Stimulated activated CD4-positive, alpha-beta T cell treated with anti-CD3 and anti-CD28 coated beads, Interleukin-4, amount 100 ng/mL, for 24 hours (primary cell): ENCODE measurements at places on chromosomes 4 and X.

GRCh38 chrX:1153940-1154339 lies 58.5 kb downstream of the CRLF2 start:
- no peak for DNase-seq

- no peak for DNase-seq
Measured at GRCh38 chr4:48739560-48740019, 40.5 kb downstream of the FRYL start.

DNA sequence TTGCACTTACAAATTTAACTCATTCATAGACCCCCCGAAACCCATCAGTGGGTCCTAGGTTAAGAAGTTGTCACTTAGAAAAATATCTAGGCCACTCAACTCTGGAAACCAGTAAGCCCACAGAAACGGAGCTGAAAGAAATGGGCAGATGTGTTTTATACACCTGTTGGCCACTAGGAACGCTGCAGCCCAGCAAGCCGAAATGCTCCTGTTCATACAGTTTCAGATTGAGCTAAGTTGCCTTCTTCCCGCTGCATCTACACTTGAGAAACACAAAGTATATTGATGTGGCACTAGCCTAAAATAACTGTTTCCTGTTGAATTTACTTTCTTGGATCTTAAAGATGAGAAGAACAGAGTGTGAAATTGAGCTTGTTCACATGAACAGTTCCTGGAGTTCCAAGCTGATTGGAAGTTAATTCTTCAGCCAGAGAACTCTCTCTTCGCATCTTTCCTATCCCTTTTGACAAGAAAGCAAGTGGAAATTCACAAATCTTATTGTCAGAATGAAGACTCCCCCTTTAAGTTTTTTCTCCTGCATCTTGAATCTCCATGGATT lies 174.1 kb downstream of the RBMX2 start:
- no peak for DNase-seq

- no peak for DNase-seq
Measured at GRCh38 chr4:28772788-28773187, 1912.1 kb downstream of the STIM2 start.

DNA sequence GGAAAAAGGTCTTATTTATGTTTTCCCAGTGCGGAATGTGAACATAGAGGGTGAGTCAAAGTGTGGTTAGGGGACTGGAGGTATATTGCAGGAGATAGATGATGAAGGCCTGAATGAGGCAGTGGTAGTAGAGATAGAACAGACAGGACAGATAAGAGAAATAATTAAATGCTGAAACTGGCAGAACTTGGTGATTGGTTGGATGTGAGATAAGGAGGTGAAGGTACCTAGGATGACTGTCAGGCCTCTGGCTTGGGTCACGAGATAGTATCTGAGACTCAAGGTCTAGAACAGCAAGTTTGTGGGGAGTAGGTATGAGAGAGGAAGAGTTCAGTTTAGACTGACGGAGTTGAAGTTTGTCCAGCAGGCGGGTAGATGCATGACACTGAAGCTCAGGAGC lies 3.5 kb downstream of the MND1 start:
- DNase-seq = no peak

GRCh38 chr4:82429728-82430192 lies 502 bp downstream of the HNRNPDL start:
- no peak for DNase-seq

- no peak for DNase-seq
Measured at GRCh38 chr4:78666830-78667258, 109.3 kb upstream of the BMP2K start.

- DNase-seq = peak; percentile 83
Measured at GRCh38 chr4:153488006-153488891, 22.1 kb downstream of the TMEM131L start.

GRCh38 chrX:63961964-63962363 lies 176.9 kb upstream of the ARHGEF9 start:
- no peak for DNase-seq

DNA sequence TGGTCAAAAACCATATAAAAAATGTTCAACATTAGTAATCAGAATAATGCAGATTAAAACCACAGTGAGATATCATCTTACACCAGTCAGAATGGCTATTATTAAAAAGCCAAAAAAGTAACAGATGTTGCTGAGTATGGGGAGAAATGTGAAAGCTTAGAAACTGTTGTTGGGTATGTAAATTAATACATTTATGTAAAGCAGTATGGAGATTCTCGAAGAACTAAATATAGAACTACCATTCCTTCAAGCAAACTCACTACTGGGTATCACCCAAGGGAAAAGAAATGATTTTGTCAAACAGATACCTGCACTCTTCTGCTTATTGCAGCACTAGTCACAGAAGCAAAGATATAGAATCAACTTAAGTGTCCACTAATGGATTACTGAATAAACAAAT lies 576.4 kb upstream of the EPHA5 start:
- no peak for DNase-seq

GRCh38 chrX:8714164-8714563 lies 17.8 kb downstream of the ANOS1 start:
- no peak for DNase-seq

DNA sequence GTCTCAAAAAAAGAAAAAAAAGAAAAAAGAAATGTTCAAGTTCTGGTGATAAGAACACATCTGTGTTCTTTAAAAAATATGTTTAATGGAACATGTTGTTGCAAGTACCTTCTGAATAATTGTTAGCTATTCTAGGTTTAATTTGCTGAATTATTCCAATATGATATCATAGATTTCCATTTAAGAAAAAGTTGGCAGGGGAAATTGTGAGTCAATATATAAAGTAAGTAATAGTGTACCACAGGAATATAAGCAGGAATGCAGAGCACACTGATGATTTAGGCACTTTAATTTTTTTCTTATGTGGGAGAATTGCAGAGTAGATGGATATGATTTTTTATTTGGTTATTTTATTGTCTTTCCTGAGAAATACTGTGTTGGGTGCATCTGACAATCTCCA lies 190.7 kb downstream of the RPA4 start:
- DNase-seq = no peak

DNA sequence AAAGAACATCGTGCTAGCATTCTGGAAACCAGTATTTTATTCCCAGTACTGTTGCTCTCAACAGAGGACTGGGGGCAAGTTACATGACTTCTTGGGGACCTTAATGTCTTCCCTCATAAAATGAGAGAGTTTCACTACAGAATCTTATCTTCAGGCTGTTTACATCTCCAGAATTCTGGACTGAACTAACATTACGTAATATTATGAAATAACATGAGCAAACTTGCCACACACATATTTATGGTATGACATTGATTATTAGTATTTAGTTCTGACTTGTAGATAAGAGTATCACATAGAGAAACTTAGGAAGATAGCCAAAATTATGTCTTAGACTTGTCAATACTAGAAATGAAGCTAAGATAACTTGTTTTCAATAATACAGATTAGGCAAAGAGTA lies 68.0 kb downstream of the NFKB1 start:
- DNase-seq = no peak

DNA sequence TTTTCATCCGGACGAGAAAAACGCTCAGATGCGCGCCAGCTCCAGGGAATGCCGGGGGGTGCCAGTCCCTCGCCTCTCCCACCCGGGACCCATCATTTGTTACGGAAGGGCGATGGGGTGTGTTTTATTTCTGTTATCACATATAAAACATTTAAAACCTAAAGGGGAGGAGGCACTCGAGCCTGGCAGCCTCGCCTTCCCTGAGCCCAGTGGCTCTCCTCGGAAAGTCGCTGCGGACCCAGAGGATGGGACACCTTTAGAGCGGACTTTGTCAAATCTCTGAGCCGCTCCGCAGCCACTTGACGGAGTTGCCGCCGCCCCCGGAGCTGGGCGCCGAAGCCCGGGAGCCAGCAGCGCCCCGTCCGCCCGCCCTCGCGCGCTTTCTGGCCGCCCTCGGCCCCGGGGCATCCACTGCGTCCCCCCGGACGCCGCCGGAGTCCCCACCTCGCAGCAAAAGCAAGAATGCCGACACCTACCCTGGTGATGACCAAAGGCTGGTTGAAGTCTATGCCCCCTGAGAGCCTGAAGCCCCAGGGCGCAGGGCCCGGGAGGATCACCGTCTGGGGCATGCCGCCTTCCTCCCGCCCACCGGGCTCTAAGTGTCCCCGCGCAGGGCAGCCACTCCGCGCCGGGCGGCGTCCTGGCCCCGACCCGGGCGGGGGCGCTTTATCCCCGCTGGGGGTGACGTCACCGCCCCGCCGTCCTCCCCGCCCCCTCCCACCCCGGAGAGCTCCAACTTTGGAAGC lies at the start of gene PDLIM3:
Gene PDLIM3, minus strand, starts transcription at position 642 of the 746 bp plus-strand sequence. Its CDS starts 73 bp downstream, at position 569.
- DNase-seq = no peak

DNA sequence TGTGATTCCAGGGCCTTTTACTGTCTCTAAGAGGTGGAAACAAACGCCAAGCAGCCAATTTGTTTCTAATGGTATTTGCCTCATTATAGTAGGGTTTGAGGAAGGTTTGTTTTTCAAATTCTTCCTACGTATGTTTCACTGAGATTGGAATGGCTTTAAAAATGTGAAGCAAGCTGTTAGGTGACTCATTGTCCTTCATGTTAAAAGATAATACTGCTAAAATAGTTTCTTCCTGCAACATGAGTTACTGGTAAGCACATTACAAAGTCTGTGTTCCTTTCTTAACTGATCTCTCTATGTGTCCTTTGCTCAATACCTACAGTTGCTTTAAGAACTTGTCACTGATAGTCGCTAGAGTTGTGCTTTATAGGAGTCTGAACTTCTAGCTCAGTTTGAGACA lies 1183.9 kb downstream of the RPA4 start:
- DNase-seq = no peak

DNA sequence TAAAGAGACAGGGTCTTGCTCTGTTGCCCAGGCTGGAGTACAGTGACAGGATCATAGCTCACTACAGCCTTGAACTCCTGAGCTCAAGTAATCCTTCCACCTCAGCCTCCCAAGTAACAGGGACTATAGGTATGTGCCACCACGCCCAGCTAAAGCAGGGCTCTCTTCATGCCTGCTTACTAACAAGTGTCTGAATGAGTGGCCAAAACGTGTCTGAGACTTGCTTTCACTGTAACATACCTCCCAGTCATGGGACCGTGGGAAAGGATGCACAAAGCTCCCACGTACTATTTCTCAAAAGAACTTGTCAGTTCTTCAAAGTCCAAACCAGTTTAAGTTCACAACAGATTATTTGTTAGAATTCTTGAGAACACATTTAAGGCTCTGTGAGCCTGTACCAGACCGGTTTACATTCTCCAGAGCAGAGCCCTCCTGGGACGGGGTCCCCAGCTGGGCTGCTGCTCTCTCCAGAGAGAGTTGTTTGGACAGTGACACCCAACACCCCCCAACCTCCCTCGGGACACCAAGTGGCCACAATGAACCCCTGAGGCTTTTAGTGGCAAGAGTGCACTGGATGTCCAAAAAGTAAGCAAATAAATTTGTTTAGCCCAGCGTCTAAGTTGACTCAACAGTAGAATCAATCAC lies 24.1 kb downstream of the SH3KBP1 start:
- DNase-seq = no peak

DNA sequence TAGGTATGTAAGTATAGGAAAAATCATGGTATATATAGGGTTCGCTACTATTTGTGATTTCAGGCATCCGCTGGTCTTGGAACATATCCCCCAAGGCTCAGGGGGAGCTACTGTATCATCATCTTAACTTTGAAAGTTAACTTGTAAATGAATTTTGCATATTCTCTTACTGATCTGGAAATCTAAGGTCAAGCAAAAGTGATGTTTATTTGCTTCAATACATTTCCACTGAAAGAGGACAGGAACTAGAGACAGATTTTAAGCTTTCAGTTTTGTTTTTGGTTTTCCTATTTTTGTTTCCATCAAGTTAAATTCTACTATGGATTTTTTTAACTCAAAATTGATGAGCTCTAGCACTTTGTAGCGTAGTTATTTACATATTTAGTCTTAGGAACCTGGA lies 56.2 kb downstream of the NAF1 start:
- DNase-seq = no peak

DNA sequence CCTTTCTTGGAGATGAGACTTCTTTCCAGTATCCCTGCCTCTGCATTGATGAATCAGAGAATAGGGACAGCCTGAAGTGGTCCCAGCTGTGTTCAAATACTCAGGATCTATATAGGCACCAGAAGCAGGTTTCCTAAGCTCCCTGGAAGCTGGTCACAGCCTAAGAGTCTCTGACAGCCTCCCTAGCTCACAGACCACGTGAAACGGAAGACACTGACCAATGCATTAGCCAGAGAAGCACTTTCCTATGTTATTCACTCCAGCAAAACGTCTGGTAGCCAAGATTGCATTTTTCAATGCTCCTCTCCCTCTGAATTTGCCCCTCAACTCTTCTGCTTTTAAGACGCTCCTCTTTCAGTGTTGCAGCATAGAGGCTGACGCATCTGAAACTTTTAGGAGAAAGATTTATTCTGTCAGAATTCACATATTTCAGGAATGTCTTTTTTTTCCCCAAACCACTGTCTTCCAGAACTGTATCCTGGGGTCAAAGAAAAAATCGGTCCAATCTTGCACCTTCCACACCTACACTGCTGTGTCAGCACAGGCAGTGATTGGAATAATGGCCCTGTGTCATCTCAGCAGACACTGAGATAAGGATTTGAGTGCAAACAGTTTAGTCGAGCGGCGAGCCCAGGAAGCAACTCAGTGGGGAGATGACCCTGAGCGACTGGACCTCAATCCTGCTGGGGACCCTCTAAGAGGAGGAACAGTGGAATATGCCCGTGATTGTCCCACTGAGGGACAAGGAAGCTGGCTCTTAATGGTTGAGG lies 109.4 kb downstream of the SMIM20 start:
- no peak for DNase-seq

- no peak for DNase-seq
Measured at GRCh38 chr4:76980261-76980660, 30.7 kb downstream of the SEPTIN11 start.

- DNase-seq = no peak
Measured at GRCh38 chrX:67622053-67622585, 78.3 kb downstream of the AR start.

GRCh38 chr4:141275834-141276233 lies 55.1 kb downstream of the ZNF330 start:
- no peak for DNase-seq

DNA sequence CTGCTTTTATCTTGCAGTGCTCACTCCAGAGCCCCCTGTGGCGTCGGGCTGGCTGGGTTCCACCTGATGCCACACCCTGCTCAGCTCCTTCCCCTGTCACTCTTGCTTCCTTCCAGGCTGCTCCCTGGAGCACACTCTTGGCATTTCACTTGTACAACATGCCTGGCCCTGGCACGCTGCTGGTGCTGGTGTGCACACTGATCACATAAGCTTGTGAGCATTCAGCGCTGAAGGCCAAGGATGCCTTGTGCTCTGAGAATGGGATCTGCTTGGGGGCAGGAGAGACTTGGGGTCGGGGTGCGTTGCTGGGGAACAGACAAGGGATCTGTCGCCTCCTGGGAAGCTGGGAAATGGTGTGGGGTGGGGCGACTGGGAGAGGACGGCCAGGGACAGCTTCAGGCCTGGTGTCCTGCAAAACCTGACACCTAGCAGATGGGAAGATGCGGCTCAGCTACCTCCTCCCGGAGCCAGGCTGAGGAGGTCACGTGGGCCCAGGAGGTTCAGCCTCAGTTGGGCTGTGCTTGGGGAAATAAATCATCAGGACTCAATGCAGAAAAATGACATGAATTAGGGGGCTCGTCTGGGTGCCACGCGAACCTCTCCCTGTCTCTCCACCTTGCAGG lies 108.5 kb downstream of the PHKA2 start:
- no peak for DNase-seq
